ENCODE measurements at places on chromosomes 2 and 18.
A peak's percentile ranks its signal among the peaks of the same experiment; 100 is the strongest.

GRCh38 chr2:56580242-56580641, 396.5 kb downstream of the CCDC85A start:
- DNase-seq: no peak

- DNase-seq: no peak
Measured at GRCh38 chr2:173264603-173265366, 89.9 kb upstream of the CDCA7 start.

GRCh38 chr18:48962252-48962993, 11.7 kb upstream of the SMAD7 start:
- DNase-seq: no peak

GRCh38 chr2:138707392-138708074, 72.7 kb downstream of the NXPH2 start:
- DNase-seq: no peak

DNA sequence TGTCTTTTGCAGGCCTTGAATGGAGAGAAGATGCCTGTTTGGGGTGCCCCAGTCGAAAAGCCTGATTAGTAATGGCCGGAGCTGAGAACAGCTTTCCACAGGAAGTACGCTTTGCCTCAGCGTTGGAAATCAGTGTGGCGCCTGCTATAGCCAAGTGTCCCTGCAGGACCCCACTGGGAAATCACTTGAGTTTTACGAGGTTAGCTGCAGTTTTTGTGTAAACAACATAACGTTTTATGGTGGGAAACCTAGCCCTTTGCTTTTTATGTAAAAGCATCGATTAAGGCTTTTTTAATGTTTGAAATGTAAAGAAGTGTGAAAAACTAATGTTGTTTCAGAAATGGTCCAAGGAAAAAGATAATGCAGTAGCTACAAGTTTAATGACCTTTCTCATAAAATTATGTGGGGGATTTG, 234.2 kb downstream of the TTC32 start:
- no peak for DNase-seq

DNA sequence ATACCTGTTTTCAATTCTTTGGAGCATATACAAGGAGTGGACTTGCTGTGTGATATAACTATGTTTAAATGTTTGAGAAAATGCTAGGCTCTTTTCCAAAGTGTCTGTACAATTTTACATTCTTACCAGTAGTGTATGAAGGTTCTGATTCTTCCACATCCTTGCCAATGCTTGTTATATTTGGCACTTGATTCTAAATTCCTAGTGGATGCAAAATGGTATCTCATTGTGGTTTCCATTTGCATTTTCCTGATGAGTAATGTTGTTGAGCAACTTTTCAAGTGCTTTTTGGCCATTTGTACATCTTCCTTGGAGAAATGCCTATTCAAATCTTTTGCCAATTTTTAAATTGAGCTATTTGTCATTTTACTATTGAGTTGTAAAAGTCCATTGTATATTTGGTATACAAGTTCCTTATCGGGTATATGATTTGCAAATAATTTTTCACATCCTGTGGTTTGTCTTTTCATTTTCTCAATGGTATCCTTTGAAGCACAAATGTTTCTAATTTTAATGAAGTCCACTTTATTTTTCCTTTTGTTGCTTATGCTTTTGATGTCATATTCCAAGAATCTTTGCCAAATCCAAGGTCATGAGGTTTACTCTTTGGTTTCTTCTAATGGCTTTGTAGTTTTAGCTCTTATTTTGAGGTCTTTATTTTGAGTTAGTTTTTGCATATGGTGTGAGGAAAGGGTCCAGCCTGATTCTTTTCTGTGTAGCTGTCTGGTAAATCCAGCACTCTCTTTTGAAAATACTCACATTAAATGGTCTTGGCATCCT, 33.2 kb upstream of the CWC22 start:
- DNase-seq: peak; percentile 31

DNA sequence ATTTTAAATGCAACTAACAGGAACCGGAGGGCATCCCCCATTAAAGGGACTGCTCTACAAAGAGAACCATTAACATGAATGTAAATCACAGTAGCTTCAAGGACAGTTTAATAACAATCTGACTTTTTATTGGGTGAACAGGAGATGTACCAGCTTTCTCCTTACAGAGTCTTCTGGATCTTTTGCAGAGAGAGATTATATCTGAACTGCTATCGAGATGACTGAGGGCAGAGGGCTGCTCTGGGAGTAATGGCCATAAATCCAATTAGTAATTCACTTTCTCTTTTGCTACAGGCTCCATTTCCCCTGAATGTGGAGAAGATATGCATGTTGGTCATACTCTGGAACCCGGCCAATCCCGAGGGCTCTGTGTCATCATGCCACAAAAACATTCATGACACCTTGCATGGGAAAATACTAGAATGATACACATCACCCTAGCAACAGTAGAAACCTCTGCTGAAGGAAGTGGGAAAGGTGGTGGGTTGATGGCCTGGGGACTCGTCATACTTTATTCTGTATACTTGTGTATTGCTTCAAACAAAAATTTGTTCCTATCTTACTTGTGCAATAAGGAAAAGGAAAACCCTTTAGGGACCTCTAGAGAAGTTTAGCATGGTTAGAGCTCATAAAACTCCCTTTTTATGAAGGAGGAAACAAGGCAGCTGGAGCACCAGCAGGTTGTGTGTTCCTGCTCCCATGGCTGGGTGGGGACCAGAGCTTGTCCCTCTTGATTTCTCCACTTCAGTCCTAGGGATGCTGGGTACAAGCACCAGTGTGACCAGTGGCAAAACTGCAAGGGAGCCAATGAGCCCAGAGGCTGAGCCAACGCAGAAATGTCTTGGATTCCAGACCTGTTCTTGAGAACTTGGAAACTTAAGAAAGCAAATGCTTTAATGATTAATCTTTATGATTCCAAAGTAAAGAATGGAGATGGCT, 26.0 kb downstream of the CTAGE1 start:
- DNase-seq: no peak

GRCh38 chr2:162212366-162212765, 30.9 kb downstream of the FAP start:
- no peak for DNase-seq

- no peak for DNase-seq
Measured at GRCh38 chr2:151766437-151767153, 32.3 kb upstream of the NEB start.

- no peak for DNase-seq
Measured at GRCh38 chr18:67977067-67977616, 460.6 kb upstream of the DSEL start.

DNA sequence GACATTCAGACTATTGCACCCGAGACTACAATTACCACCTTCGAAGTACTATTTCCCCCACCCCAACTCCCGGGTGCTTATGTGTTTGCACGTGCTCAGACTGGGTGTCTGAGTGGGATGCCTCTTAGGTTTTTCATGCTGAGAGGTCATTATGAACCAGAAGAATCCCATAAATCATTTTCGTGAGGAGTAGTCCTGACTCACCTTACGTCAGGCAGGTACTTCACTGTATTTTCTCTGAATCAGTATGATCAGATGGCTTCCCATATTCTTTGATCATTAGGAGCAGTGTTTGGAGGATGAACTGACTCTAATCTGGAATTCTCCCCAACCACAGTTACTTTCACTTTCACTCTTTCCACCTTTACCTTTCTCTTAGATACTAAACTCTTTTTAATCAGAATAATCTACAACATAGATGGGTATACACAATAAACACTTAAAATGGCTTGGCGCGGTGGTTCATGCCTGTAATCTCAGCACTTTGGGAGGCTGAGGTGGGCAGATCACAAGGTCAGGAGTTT, 38.4 kb upstream of the STAT4 start:
- no peak for DNase-seq

DNA sequence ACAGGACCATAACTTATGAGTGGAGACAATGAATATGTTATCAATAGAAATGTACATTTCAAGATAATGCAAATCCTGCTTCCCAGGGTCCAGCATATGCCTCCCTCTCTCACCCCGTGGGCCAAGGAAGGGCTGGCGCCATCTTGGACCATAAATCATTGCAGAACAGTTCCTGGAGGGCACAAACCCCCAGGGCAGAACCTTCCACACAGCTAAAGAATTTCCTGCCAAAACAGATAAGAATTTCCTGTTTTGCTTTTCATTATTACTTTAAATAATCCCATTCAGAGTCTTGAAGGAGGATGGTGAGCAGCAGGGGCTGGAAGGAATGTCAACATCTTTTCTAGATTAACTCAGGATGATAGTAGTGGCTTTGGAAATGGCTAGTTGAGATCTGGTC, 53.7 kb downstream of the EHD3 start:
- no peak for DNase-seq

- no peak for DNase-seq
Measured at GRCh38 chr18:23828426-23828825, 139.2 kb downstream of the LAMA3 start.

GRCh38 chr18:45556222-45556621, 59.1 kb upstream of the SLC14A2 start:
- no peak for DNase-seq

DNA sequence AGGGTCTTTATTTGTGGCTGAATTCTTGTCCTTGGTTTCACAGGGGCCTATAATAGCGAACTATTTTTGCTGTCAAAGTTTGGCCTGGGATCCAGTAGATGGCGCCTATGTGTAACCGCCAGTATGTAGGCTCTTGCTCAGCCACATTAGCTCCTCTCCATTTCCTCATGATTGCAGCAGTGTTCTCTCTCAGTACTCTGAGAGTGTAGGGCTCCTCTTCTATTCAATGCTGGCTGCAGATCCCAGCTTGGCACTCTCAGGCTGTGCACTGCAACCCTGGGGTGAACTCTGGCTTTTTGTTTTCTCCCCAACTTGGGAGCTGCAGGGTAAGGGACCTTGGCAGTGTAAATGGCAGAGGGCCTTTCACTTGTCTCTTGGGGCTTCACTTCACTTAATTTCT, 344.6 kb upstream of the CHAC2 start:
- no peak for DNase-seq

- DNase-seq: no peak
Measured at GRCh38 chr18:76931171-76931570, 108.8 kb downstream of the ZNF236 start.

GRCh38 chr2:173171924-173172643, 96.4 kb downstream of the MAP3K20 start:
- DNase-seq: no peak

DNA sequence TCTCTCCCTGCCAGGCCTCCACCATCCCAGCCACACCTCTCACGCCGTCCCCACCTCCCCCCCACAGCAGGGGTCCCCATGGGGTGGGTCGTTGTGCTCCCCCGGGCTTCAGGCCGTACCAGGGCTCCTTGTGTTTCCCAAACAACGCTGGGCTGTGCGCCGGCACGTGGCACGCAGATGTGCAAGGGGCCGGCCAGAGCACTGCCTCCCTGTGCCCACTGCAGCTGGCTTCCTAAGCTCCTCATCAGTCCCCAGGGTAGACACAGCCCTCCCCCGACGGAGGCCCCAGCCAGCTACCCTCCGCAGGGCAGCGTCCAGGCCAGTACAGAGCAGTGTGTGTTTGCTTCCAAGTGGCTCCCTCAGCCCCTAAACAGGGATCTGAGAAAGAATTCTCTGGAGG, 34.0 kb downstream of the BIN1 start:
- DNase-seq: no peak

- DNase-seq: no peak
Measured at GRCh38 chr2:157792335-157793052, 83.6 kb downstream of the ACVR1 start.

- DNase-seq: no peak
Measured at GRCh38 chr2:8176887-8177286, 505.0 kb upstream of the ID2 start.

GRCh38 chr18:30387401-30387800, 655.1 kb downstream of the DSC3 start:
- no peak for DNase-seq

DNA sequence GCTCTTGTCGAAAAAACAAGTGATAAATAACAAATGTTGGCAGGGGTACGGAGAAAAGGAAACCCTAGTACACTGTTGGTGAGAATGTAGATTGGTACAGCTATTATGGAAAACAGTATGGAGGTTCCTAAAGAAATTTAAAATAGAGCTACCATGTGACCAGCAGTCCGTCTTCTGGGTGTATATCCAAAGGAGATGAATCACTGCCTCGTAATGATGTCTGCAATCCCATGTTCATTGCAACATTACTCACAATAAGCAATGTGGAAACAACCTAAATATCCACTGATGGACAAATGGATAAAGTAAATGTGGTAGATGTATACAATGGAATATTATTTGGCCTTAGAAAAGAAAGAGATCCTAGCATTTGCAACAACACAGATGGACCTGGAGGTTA, 50.6 kb downstream of the SLC16A14 start:
- DNase-seq: no peak

GRCh38 chr2:233213011-233213410, 38.5 kb upstream of the ATG16L1 start:
- no peak for DNase-seq

DNA sequence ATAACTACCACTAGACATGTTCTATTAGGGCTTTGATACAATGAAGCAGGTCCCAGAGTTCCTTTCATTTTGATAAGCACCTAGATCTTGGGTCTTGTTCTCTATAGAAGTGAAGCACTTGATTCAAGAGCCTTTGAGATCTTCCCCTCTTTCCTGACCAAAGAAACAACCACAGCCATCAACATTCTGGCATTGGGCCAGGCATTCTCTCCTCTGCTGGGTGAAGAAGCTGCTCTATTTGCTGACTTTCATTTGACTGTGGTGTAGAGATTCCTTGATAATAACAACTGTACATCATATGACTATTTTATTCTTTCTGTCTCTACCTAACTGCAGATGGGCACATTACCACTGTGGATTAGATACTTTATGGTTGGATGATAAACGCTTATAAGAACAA, 96.6 kb upstream of the LYPD1 start:
- DNase-seq: no peak

DNA sequence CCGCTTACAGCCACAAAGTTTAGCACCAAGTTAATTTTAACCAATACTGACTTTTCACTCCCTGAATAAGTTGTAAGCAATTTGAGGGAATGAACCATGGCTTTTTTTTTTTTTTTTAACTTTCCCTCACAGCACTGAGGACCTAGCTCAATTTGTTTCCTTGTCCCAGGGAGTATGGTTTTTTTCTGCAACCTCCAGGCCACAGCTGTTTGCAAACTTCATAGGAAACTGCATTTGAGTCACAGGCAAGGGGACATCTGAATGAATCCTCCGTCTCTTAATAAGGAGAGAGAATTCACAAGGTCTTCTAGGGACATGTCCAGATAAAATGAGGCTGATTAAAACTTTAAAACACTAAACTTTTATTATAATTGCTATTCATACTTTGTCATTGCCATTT, 181.5 kb downstream of the GFPT1 start:
- DNase-seq: no peak

DNA sequence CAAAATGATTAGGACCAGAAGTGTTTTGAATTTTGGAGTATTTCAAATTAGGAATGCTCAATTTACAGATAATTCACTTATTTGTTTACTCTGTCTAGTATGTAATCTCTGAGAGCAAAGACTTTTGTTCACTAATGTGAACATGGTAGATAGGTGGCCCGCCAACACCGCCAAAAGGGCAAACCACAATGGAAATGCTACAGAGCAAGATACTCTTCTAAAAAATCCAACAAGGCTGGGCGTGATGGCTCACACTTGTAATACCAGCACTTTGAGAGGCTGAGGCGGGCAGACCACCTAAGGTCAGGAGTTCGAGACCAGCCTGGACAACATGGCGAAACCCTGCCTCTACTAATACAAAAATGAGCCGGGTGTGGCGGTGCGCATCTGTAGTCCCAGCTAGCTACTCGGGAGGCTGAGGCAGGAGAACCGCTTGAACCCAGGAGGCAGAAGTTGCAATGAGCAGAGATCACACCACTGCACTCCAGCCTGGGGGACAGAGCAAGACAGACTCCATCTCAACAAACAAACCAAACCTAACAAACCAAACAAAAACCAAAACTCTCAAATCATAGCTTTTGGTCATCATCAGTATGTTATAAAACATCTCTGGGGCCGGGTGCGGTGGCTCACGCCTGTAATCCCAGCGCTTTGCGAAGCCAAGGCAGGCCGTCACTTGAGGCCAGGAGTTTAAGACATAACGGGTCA, 2.4 kb downstream of the CCT4 start:
- DNase-seq: no peak

Measured in muscle of arm (tissue), 14 donors.